ENCODE measurements at places on chromosomes 4 and X.
A peak's percentile ranks its signal among the peaks of the same experiment; 100 is the strongest.

DNA sequence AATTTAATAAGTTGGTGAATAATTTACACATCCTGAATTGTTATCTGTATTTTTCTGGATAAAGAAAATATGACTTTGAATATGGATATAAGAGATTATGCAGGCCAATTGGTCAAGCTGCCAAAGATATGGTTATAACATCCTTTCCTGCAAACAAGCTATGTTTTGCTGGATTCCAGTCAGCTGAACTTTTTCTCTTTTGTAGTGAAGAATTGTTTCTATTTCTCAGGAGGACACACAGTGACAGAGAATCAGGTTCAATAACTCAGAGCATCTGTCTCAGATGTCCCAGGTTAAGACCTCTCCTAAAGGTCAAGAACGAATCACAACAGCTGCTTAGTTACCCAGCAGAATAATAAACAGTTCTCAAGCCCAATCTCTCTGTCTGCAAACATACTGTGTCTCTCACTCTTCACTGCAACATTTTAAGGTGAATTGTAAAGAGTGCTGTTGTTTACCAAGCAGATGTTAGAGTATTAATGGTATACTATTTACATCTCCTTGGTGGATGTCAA, 189.5 kb upstream of the ANKRD50 start:
- DNase-seq = no peak

- no peak for DNase-seq
Observed at GRCh38 chr4:6281436-6282313, 12.0 kb downstream of the WFS1 start.

- DNase-seq = no peak
Observed at GRCh38 chr4:105140684-105141490, 5.8 kb upstream of the TET2 start.

DNA sequence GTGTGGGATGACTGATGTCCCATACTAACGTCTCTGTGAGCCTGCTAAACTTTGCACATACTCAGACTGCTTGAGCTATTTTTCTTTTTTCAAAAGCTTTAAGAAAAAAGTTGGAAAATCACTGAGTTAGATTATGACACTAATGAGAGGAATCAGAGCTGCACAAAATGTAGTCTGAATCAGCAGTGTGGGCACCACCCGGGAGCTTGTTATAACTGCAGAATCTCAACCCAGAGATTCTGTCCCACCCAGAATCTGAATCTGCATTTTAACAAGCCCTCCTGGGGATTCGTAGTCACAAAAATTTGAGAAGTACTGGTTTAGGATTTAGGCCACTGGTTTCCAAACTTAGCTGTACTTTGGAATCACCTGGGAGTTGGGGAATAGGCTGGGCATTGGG, 102.1 kb upstream of the MID1IP1 start:
- no peak for DNase-seq

DNA sequence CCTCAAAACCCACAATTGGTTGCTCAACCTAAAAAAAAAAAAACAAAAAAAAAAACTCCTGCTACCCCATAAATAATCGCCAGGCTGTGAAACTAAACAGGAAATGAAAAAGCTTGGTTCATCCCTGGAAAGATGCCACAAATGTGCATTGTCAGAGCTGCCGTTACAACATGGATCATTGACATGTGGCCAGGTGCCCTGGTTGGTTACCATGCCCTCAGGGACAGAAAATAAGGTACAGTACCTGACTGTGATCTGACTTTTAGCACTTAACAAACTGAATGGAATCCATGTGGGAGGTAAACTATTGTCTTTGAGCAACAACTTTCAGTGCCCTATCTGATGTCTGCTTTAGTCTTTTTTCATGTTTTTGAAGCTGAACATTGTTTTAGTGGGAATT, 118.0 kb upstream of the RPL34 start:
- DNase-seq = no peak

DNA sequence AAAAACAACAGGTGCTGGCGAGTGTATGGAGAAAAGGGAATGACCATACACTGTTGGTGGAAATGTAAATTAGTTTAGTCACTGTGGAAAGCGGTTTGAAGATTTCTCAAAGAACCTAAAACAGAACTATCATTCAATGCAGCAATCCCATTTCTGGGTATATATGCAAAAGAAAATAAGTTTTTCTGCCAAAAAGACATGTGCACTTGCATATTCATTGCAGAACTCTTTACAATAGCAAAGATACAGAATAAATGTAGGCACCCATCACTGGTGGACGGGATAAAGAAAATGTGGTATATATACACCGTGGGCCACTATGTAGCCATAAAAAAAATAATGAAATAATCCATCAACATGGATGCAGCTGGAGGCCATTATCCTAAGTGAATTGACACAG, 105.1 kb upstream of the FSTL5 start:
- DNase-seq = no peak

DNA sequence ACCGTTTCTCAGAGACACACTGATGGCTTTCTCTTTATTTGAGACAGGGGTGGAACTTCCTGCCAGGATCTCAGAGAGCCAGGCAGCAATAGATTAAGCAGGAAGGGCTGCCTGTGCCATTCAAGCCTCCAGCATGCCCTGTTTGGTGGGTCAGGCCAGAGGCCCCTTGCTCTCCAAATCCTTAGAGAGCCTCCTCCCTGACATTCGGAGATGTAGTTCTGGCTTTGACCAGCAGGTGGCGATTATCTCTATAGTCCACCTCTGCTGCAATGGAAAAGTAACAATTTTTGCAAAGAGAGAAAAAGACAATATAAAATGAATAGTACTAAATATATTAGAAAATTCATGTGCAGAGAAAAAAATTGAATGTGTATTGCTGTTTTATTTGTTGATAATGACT, 93.9 kb downstream of the NXF2B start:
- no peak for DNase-seq

GRCh38 chr4:110198435-110199416, at the start of gene ELOVL6:
ELOVL6 (minus strand) TSS chr4:110198615; CDS start chr4:110198335, 280 bp downstream.
- peak; percentile 65 for DNase-seq

DNA sequence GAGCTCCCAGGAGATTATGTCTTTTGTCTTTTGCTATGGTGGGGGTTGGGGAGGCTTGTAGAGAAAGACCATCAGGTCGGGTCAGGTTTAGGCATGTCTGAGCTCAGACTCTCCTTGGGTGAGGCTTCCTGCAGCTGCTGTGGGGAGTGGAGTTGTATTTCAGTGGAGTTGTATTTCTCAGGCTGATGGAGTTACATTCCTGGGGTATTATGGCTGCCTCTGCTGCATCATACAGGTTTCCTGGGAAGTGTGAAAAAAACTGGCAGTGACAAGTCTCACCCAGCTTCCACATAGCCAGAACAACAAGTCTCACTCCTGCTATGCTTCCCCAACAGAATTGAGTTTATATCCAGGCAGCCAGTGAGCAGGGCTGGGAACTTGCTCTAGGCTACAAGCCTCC, 119.3 kb downstream of the VSIG4 start:
- no peak for DNase-seq

GRCh38 chr4:38815885-38816782, 11.5 kb upstream of the TLR1 start:
- DNase-seq = no peak

- no peak for DNase-seq
Observed at GRCh38 chr4:26126994-26127393, 193.8 kb upstream of the RBPJ start.

DNA sequence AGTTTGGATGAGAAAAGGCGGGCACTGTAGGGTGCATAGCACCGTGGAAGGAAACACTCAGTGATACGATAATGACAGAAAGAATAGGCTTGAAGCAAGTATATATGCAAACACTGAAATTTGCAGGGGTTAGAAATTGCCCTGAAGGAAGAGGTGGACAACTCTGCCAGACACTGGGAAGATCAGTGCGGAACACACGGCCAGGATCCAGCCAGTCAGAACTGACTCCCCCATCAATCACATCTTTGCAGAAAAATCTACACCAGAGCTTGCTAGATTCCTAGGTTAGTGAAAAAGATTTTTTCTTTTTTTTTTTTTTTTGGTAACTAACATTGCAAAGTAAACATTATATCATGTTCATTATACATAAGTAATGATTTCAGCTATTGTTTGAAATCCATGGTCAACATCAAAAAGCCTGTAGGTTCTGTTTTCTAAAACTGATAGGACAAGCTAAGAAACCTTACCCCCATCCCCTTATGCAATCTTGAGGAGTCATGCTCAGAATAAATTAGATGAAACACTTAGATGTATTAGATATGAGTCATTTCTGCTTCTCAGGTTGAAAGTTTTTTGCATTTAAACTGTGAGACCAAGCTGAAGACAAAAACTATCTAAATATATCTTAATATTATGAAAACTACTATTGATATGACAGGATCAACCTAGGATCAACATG, 38.9 kb downstream of the TRIML1 start:
- DNase-seq = no peak

GRCh38 chrX:24647257-24648058, at the start of gene PCYT1B:
PCYT1B (minus strand) TSS chrX:24647347; CDS start chrX:24647105, 242 bp downstream.
- no peak for DNase-seq

GRCh38 chr4:89284828-89285227, 22.8 kb downstream of the GPRIN3 start:
- no peak for DNase-seq

DNA sequence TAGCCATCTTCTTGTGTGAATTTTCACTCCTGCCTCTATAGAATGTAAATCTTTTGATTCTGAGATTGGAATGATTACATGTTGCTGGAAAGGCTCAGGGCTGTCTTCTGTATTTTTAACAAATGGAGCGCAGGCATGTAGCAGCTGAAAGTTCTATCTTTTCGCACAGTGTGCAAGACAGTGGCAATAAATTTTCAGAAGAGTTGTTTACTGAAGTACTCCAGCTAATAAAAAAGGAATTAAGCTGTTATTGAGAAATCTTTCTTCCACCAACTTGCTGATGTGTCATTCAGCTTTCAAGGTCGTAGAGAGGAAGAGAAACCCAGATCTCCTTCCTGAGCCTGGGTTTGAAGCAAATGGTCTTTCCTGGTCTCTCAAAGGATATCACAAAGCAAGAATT, 122.0 kb upstream of the PUDP start:
- DNase-seq = no peak

DNA sequence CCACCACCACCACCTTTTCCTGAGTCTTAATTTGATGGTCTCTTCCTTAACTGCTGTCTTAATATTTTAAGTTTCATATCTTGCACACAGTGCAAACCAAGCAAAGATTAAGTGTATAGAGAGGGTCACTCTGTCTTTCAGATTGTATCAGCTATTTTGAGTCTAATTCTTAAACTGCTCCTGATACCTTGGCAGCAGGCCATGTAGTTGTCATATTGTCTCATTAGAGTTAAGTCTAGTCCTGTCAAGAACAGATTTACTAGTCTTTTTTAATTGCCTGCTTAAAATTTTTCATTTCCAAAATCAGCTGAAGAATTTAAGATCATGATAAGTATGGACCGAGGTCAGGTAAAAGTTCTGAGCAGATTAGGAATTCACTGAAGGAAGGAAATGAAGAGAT, 51.5 kb downstream of the FHIP1A start:
- DNase-seq = no peak

GRCh38 chrX:42050345-42050744, 127.0 kb upstream of the CASK start:
- DNase-seq = no peak

GRCh38 chrX:85303544-85303943, 59.8 kb downstream of the ZNF711 start:
- no peak for DNase-seq

- DNase-seq = no peak
Observed at GRCh38 chr4:6471307-6472007, 957 bp downstream of the PPP2R2C start.

DNA sequence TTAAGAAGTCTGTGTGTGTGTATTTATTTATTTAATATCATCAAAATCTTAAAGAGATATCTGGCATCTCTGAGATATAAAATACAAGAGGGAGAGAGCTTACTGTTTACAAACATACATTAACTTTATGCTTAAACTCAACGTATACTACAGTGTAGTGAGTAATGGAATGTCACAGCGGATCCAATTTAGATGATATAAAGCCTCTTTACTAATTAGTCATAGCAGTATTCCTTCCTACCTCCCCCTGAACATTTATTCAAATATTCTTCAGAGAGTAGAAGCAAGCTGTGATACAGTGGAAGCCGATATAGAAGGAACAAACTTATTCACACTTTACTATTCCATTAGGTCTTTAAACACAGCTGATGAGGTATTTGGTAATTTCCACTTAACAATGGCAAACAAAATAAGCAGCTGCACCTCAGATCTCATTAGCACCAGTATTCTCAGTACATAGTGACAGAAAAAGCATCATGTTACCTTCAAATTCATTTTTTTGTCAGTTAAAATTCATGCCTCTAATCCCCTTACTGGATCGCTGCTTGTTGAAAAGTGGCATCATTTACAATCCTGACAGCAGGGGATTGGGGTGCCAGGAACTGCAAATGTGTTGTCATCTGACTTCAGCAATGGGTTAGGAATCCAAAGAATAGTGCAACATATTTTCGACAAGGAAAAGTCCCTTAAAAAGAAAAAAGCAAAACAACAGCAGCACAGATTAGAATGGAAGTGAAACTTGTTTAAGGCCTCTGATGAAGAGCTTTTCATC, 658.7 kb upstream of the EPHA5 start:
- DNase-seq = no peak

GRCh38 chr4:159950707-159951106, 847.8 kb downstream of the RAPGEF2 start:
- no peak for DNase-seq

DNA sequence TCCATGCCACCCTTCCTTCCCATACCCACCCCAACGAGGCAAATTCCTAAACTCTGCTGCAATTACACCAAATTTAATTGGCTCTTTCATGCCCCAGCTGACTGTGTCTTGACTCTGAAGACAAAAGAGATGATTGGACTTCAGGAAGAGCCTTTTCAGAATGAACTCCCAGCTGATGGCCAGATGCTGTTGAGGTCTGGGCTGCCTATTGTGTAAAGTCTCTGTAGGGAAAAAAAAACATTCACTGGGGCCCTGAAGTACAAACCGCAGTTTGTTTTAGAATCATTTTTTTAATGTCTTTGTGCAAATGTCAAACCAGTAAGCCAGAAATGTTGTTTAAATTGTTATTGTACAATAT, 174.8 kb downstream of the HHIP start:
- DNase-seq = no peak

DNA sequence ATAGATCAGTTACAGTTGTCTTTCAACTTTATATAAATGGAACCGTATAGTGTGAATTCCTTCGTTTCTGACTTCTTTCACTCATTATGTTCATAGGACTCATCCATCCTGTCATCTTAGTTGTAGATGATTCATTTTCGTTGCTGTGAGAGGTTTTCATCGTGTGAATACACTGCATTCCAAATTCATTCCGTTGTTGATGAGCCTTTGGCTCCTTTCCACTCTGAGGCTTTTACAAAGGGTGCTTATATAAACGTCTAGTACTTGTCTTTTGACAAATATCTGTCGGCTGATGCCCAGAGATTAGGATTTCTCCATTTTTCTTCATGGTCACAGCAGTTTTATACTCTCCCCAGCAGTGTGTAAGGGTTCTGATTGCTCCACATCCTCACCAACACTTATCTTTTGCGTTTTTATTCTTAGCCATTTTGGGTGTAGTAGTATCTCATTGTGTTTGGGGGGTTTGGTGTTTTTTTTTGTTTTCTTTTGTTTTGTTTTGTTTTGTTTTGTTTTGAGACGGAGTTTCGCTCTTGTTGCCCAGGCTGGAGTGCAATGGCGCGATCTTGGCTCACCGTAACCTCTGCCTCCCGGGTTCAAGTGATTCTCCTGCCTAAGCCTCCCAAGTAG, 48.6 kb downstream of the LRP2BP start:
- no peak for DNase-seq
